ENCODE measurements at places on chromosomes 1 and 21. TPM values are rescaled to one million over a fixed set of nuclear protein-coding genes. Genes with fewer than 3 reads are reported as not detected.

The DMRTA2 gene
- 0.22 TPM for polyA plus RNA-seq

The MPZL1 gene
- polyA plus RNA-seq = 191 TPM

The GJA4 gene
- not detected for polyA plus RNA-seq

The BRDT gene
- polyA plus RNA-seq = not detected

The ZCCHC17 gene
- 140 TPM for polyA plus RNA-seq

The TMCO4 gene
- not detected for polyA plus RNA-seq

The PAQR6 gene
- 27.3 TPM for polyA plus RNA-seq

The FALEC gene
- polyA plus RNA-seq = not detected

The AGO3 gene
- polyA plus RNA-seq = 9.4 TPM

The PBX1 gene
- polyA plus RNA-seq = 48.1 TPM

The CYP4A22 gene
- polyA plus RNA-seq = not detected

The FYB2 gene
- polyA plus RNA-seq = not detected

The CYB561D1 gene
- 9.2 TPM for polyA plus RNA-seq

The AK5 gene
- polyA plus RNA-seq = 7.1 TPM

The SPRR2D gene
- polyA plus RNA-seq = not detected

The FCRL6 gene
- polyA plus RNA-seq = not detected

The KIF26B gene
- polyA plus RNA-seq = 7.2 TPM

The CITED4 gene
- 2.6 TPM for polyA plus RNA-seq

The PLPP3 gene
- polyA plus RNA-seq = 2.1 TPM

The ELOVL1 gene
- polyA plus RNA-seq = 11.9 TPM

The PDZK1IP1 gene
- polyA plus RNA-seq = not detected

The PDE9A gene
- 29.5 TPM for polyA plus RNA-seq

The ADAMTS5 gene
- 1.6 TPM for polyA plus RNA-seq

The MTMR11 gene
- 0.58 TPM for polyA plus RNA-seq

The FCGR1A gene
- polyA plus RNA-seq = not detected

The C1QA gene
- not detected for polyA plus RNA-seq

The NFASC gene
- 23.9 TPM for polyA plus RNA-seq

The CD84 gene
- not detected for polyA plus RNA-seq

The PGLYRP3 gene
- not detected for polyA plus RNA-seq

The ZC3H12A gene
- polyA plus RNA-seq = not detected

The MEX3A gene
- polyA plus RNA-seq = 39.8 TPM

The TP73 gene
- not detected for polyA plus RNA-seq

The NCAM2 gene
- 9.8 TPM for polyA plus RNA-seq

The MPL gene
- polyA plus RNA-seq = not detected

The AIRE gene
- not detected for polyA plus RNA-seq

The INKA2 gene
- polyA plus RNA-seq = 0.77 TPM

The COL11A1 gene
- 1.3 TPM for polyA plus RNA-seq

The PADI4 gene
- polyA plus RNA-seq = not detected

The LHX8 gene
- polyA plus RNA-seq = 8.8 TPM

The S100A1 gene
- not detected for polyA plus RNA-seq

The B3GALT2 gene
- polyA plus RNA-seq = 12.3 TPM

The IGSF3 gene
- 81.1 TPM for polyA plus RNA-seq

The REN gene
- not detected for polyA plus RNA-seq

The ZBTB18 gene
- polyA plus RNA-seq = 30.6 TPM

The PTCH2 gene
- 0.78 TPM for polyA plus RNA-seq

The ACKR1 gene
- 3.3 TPM for polyA plus RNA-seq

The NCDN gene
- 73.5 TPM for polyA plus RNA-seq

The OR10K1 gene
- polyA plus RNA-seq = not detected

The TAF12 gene
- 49.0 TPM for polyA plus RNA-seq

The NCMAP gene
- not detected for polyA plus RNA-seq

The SPOCD1 gene
- polyA plus RNA-seq = not detected

The IL19 gene
- not detected for polyA plus RNA-seq

The SHE gene
- polyA plus RNA-seq = not detected

The CR1 gene
- not detected for polyA plus RNA-seq

The DDX59 gene
- polyA plus RNA-seq = 21.0 TPM
